ENCODE measurements at places on chromosomes 5 and 9.

GRCh38 chr9:5870691-5871090 lies 20.0 kb upstream of the MLANA start:
- DNase-seq, result peak; percentile 66

DNA sequence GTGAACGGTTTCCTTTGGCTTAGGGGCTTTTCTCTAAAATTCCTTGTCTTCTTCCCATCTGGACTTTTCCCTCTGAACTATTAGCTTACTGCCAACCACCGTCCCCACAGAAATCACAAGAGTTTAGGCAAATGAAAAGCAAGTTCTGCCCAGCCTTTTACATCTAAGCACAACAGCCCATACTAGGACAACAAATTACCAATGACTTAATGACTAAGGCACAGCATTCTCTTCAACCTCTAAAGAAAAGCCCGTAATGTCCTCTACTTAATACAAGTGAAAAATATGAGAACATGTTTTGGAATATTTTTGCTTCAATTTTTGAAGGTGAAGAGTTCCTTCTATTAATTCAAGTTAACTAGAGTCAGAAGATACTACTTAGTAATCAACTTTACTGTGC lies 1.2 kb downstream of the ZBTB5 start:
- no peak for DNase-seq

GRCh38 chr5:78661044-78661443 lies 12.5 kb upstream of the LHFPL2 start:
- no peak for DNase-seq

DNA sequence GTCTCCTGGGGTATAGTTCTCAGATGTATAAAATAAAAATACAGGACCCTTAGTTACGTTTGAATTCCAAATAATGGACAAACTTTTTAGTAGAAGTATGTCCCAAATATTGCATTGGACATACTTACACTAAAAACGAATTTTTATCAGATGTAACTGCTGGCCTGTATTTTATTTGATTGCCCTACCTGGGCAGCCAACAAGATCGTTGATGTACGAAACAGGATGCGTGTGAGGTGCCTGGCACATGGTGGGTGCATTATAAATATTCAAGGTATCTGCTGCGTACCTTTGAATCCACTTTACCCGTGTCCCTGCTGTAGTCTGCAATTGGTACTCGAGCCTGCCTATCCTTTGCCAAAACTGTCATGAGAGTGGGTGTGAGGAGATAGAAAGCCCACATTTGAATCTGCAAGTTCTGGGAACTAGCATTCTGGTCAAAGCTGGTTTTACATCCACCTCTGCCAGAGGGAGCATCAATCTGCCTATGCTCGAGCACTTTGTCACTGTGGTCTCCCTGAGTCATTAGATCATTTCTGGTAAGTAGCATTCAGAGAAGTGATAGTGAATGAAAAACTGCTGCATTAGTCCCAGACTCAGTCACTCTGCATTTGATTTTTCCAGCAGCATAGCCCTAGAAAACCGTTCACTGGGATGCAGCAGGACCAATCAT lies 133.7 kb upstream of the IQGAP2 start:
- DNase-seq, result no peak

GRCh38 chr5:39199335-39199734 lies 20.0 kb downstream of the FYB1 start:
- DNase-seq, result no peak

- DNase-seq, result no peak
Observed at GRCh38 chr5:135255461-135256178, 143.4 kb downstream of the MACROH2A1 start.

- DNase-seq, result no peak
Observed at GRCh38 chr9:79580055-79580454, 8.3 kb downstream of the TLE4 start.

GRCh38 chr9:124121725-124122124 lies 110.2 kb downstream of the LHX2 start:
- DNase-seq, result no peak

GRCh38 chr5:39422036-39422606 lies 2.7 kb downstream of the DAB2 start:
- DNase-seq, result no peak

Measured in adrenal gland (tissue), 19 donors.